Fibroblast of the conjunctiva (primary cell): ENCODE measurements at places on chromosomes 1 and 21.
A peak's percentile ranks its signal among the peaks of the same experiment; 100 is the strongest.

GRCh38 chr1:12142141-12142823 lies 24.5 kb upstream of the TNFRSF1B start:
- no peak for DNase-seq

DNA sequence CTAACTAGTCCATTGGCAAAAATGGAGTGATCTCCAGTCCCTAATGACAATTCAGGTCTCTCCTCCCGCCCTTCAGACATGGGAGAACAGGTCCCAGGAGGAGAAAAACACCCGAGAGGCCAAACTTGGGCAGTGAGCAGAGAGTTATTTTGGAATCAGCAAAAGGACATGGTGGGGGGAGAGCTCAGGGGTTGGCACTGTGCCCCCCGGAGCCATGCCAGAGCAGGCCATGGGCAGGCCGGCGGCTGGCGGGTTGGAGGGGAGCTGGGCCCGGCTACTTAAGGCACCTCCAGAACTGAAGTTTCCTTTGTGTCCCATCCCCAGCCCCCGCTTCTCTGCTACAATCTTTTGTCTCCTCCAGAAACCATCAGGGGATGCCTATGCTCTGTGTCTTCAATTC lies 7.1 kb downstream of the LGR6 start:
- no peak for DNase-seq

DNA sequence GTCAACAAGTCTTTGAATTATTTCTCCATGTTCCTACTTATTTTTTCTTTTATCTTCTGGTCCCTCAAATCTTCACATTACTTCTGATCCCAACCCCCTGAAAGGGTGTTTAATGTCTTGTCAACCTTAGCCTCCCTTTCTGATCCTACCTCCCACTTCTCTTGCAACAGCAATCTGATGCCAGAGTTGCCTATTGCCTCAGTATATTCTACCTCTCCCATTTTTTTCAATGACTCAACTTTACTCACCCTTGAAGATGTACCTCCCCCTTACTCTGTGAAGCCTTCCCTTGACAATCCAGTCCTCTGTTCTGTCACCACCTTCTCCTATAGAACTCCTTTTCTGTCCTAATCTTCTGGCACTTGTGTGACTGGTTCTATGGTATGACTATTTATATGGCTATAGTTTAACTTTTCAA lies 99.5 kb upstream of the CD55 start:
- no peak for DNase-seq

GRCh38 chr1:38185913-38186312 lies 139.3 kb upstream of the POU3F1 start:
- DNase-seq = no peak

GRCh38 chr1:197736685-197737084 lies 38.6 kb downstream of the DENND1B start:
- DNase-seq = no peak

GRCh38 chr1:25744140-25744581 lies 55.8 kb upstream of the SELENON start:
- peak; percentile 65 for DNase-seq

GRCh38 chr1:41758500-41758899 lies 160.2 kb downstream of the HIVEP3 start:
- no peak for DNase-seq

- DNase-seq = peak; percentile 91
Measured at GRCh38 chr1:31977385-31978131, 36.1 kb upstream of the KHDRBS1 start.

DNA sequence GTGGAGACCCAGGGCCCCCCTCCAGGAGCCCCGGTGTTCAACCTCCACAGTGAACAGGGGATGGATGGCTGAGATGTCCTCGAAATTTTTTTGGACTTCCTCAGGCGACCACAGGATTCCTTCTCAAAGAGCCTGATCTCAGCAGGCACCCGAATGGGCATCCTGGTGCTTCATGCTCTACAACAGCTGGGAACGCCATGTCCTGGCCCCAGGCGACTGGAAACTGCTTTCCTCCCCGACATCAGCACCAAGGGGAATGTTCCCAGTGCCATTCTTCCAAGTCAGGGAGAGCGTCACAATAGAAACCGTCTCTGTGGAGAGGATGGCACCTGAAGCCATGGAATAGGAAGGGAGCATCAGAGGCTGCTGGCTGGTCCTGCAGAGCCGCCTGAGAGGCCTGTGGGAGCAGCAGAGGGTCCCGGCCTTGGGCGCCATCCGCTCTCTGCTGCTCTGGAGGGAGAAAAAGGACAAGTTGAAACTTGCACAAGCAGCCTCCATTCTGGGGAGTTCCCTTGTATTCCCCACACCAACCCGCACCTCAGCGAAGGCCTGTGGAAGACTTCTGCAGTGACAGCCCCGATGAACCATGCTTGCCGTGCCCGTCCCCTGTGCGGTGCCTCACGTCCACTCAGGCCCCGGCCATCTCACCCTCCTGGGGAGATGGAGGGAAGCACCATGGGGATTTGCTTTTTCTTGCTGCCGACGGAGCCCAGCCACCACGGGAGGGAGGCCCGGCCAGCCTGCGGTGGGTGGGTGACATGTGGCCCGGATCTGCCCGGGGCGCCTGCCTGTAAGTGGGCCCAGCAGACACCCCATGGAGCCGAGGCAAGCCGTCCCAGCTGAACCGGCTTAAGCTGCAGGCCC lies 2.3 kb upstream of the ADARB1 start:
- DNase-seq = no peak

GRCh38 chr1:71829346-71829745 lies 453.0 kb downstream of the NEGR1 start:
- no peak for DNase-seq

DNA sequence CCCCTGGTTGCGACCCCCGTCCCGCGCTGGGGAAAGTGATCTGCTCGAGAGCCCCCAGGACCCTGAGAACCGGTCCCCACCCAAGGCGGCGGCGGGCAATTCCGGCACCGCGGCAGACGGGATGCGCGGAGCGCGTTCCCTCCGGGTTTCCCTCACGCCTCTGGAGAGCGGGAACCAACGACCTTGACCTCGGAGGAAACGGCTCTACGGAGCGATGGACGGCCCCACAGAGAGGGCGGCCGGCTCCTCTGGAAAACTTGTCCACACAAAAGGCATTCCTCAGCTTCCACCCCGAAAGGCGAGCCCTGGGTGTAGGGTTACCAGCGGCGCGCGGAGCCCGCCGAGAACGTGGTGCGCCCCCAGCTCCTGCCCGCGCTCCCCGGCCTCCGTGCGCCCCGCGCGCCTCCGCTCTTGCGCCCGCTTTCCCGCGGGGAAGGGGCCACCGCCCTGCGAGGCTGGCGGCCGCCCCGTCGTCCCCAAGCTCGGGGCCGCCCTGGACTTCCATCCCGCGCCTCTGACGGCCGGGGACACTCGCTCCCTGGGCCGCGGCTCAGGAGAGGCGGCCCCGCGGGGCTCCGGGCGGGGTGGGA lies 391 bp upstream of the KIAA1614 start:
- no peak for DNase-seq

DNA sequence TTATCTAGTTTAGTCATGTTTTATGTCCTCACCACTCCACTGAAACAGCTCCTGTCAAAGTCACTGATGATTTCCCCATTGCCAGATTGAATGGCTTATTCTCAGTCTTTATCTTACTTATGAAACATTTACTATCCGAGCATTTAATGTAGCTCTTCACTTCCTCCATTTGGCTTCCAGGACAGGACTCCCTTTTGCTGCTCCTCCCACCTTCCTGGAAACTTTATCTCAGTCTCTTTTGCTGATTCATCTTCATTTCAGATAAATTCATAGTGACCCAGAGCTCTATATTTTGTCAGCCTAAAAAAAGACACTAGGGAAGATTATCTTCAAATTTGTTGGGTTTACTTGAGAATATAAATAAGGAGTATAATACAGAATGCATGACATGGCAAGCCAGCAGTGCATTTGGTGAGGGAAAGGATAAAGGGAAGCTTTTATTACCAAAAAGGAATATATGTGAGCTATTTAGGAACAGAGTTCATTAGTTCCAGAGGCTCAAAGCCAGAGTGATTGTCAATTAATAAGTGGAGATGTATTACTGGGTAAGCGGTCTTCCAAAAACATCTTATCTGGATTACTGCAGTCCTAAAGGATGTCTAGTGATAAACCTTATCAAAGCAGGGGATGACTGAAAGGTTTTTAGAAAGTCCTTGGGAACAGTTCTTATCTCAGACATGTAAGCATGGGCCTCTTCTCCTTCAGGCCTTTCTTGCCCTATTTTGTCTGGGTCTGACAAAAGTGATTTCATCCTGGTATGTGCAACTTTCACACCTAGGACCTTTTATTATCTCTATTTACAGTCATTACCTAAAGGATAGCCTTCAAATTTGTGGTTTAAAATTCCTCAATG lies 25.6 kb downstream of the IL23R start:
- DNase-seq = no peak

- DNase-seq = no peak
Measured at GRCh38 chr1:194167956-194168640, 981.7 kb upstream of the B3GALT2 start.

DNA sequence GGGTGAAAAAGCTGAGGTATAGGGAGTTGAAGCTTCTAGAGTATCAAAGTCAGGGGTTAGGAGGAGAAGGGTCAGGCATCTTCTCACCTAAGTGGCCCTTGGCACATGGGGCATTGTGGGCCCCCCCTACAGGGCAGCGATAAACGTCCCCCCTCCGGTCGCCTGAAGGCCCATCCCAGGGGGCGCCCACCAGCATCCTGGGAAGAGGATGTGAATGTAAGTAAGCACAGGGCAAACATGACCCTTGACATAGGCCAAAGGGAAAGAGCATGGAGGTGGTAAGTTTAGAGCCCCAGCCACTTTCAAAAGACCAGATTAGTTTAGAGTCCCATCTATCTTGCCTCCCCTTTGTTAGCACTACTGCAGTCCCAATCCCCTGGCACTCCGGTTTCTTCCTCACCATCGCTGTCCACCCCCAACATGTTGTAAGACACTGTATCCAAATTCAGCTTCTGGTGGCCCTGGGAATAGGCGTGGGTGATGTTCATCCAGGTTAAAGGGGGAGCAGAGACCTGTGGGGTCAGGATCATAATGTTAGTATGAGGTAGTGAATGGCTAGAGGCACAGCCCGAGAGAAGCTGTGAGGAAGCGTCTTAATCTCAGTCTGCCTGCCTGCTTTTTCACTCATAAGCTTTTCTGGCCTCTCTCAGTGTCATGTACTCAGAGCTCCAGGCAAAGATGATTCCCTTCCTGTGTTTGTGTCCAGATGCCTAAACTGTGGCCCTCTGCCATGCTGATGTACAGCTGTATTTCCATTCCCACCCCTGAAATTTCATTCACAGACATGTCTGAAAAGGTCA lies 2.7 kb downstream of the ITGA10 start:
- peak; percentile 28 for DNase-seq

DNA sequence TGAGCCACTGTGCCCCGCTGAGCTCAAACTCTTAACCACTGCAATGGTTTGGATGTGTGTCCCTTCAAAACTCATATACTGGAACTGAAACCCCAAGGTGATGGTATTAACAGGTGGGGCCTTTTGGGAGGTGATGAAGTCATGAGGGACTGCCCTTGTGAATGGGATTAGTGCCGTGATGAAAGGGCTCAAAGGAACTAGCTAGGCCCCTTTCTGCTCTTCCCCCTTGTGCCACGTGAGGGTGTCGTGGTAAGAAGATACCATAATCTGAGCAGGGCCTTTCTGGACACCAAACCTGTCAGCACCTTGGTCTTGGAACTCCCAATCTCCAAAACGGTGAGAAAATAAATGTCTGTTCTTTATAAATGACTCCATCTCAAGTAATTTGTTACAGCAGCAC lies 45.5 kb upstream of the SPOCD1 start:
- DNase-seq = no peak

DNA sequence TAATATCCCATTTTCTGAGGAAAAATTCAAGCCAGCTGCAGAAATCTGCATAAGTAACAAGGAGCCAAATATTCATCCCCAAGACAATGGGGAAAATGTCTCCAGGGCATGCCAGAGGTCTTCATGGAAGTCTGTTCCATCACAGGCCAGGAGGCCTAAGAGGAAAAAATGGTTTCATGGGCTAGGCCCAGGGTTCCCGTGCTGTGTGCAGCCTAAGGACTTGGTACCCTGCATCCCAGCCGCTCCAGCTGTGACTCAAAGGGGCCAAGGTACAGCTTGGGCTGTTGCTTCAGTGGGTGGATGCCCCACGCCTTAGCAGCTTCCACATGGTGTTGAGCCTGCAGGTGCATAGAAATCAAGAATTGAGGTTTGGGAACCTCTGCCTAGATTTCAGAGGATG lies 173.5 kb downstream of the LMX1A start:
- no peak for DNase-seq

DNA sequence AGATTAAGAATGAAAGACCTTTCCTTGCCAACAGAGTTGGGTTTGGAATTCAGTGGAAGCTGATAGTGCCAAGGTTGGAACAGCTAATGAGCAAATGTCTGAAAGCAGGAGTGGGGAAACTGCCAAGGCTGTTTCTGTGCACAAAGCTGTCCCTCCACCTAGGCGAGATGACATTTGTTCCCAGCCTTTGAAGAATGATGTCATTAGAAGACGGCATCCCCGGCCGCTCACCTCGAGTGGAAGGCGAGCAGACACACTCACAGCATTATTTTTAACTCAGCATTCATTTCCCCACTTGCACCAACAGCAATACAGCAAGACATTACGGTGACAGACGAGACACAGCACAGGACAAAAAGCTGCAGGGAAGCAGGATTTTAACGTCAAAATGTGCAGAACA lies 463.9 kb downstream of the PCP4 start:
- no peak for DNase-seq
